Activated CD4-positive, alpha-beta memory T cell treated with anti-CD3 and anti-CD28 coated beads for 36 hours (primary cell): ENCODE measurements at places on chromosomes 7 and 10. TPM values are rescaled to one million over a fixed set of nuclear protein-coding genes. Genes with fewer than 3 reads are reported as not detected.

DNA sequence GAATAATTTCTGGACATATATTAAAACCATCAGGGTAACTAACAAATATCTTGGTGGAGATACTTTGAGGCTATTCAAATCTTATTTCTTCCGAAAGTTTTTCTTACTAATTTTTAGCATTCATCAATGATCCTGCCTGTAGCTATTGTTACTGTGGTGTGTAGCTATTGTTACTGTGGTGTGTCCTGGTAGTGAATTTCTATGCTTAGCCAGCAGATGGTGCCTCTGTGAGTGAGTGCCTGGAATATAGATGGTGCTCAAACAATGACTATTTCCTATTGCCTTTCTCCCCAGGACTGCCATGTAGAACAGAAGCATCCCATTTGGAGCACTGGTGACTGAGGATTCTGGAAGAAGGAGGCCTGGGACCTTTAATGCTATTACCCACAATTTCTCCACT lies 245.7 kb downstream of the CCSER2 start:
- DNase-seq: no peak

The HOXA3 gene
- total RNA-seq: not detected

- no peak for DNase-seq
Measured at GRCh38 chr7:32582036-32582435, 86.7 kb downstream of the AVL9 start.

GRCh38 chr7:38506004-38506403 lies 125.2 kb downstream of the AMPH start:
- no peak for DNase-seq

GRCh38 chr7:4792537-4793126 lies 17.2 kb downstream of the AP5Z1 start:
- DNase-seq: peak; percentile 26

- DNase-seq: no peak
Measured at GRCh38 chr7:26584326-26584725, 280.1 kb downstream of the SKAP2 start.

The GNGT1 gene
- total RNA-seq: not detected

DNA sequence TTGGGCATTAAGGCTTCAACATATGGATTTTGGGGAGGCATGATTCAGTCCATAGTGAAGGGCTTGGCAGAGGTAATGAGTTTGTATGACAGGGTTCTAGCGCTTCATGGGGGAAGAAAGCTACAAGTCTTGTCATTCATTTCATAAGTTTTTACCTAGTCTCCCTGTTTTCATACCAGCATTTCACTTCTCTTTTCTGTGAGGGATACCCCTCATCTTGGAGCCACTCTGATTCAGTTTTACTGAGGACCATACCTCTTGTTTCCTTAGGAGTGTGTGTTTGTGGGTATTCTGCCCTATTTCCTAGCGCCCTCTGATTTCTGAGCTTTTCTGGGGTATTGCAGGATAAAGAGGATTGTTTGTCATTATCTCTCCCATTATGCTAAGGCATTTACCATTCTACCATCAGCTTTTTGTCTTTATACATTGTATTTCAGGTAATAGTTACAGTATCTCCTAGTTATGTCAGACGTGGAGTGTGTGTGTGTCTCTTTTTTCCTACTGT lies 6.8 kb downstream of the RSBN1L start:
- no peak for DNase-seq

GRCh38 chr10:78931321-78932053 lies 137.3 kb upstream of the ZMIZ1 start:
- no peak for DNase-seq

DNA sequence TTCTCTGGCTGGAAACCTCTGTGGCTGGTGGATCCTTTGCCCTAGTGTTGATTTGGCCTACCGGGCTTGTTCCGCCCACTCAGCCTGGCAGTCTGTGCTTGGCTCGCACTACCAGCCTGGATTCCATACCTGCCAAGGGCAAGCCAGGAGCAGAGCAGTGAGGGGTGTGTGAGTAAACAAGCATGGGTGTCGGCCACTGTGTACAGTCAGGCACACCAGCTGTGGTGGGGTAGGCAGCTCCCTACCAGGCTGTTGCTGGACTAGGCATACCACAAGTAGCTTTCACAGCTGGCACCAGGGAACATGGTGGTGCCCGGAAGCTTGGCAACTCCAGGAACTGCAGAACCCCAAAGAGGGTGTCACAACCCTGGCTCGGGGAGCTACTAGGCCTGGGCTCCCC lies 942.9 kb upstream of the LRRN3 start:
- no peak for DNase-seq

- peak; percentile 40 for DNase-seq
Measured at GRCh38 chr7:143490717-143491306, 13.1 kb downstream of the TAS2R41 start.

The AKR1C8 gene
- 0.33 TPM for total RNA-seq

DNA sequence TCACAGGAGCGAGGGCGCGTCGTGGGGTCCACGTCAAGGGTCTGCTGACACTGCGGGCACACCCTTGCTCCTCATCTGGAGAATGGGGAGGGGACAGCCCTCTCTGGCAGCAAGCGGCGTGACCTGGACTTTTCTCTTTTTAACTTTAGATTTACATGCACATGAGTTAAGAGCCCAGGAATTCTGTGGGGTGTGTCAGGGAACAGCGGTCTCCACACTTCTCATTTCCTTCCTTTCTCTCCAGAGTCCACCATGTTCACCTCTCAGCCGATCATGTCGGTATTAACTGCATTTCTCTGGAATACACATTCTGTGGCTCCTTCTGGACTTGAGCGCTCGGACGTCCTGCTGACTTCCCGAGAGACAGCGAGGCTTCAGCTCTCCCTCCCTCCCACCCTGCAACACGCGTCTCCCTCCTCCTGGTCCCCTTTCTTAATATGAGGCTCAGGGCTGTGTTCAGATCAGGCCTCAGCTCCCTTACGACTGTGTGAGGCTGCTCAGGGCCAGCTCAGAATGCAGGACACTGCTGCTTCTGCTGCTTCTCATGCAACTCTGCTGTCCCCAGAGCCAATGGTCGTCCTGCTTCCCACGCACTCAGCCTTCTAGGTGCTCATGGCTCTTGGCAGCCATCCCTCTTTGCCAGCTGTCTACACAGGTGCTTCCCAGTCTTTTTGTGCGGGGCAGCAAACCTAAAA lies 261.3 kb downstream of the ELFN1 start:
- DNase-seq: no peak

DNA sequence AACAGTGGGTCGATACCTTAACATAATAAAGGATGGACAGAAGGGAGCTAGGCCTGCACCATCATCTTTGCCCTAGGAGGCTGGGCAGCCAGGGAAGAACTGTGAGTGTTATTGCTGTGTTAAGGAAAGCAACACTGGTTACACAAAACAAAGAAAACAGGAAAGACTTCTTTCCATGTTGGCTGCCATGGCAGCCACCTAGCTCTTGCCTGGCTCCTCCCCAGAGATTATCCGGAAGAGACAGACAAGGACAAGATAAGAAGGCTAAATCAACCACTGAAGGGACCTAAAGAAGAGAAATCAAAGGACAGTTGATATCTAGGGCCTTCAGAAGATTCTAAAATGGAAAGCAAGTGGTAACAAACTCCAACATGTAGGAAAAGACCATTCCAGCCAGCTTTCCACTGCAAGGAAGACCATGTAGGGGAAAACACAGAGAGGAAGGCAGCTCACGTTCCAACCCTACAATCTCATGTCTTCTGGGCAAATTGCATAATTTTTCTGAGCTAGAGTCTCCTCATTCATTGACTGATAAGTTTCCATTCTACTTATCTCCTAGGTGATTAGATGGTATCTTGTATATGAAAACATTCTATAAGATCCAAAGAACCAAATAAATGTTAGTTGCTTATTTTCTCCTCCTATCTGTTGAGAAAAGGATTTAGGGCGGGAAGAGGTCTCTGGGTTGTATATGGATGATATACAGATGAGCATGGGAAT lies 51.2 kb downstream of the SP8 start:
- no peak for DNase-seq

The TMEM176B gene
- total RNA-seq: not detected

DNA sequence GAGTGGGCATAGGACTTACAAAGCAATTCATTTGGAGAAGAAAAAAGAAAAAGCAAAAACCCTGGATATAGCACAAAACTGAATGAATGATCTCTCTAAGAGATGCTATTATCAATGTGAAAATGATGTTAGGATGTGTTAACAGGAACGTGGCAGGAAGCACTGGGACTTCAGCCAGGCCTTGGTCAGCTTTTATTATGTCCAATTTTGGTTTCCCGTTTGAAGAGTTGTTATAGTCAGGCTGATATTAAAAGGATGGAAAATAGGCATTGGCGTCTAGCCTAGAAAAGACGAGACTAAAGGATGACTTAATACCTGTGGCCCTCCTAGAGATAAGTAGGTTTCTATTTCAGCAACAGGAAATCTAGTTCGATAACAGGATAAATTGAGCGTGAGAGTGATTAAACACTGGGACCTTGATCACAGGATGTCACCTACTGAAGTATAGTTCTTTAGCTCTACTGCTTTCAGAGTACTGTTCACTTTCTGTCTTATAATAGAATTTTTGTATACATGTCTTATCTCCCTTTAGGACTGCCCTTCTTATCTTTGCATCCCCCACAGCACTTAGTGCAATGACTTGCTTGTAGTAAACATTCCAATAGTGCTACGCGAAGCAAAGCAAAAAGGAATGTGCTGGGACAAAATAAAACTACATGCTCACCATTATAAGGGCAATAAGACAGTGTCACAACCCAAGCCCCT lies 99.8 kb upstream of the AGBL3 start:
- no peak for DNase-seq

The NCF1 gene
- 0.73 TPM for total RNA-seq

The FAM25A gene
- total RNA-seq: not detected

- DNase-seq: no peak
Measured at GRCh38 chr7:155860840-155861479, 48.7 kb upstream of the SHH start.

- peak; percentile 28 for DNase-seq
Measured at GRCh38 chr10:6503171-6503570, 76.9 kb downstream of the PRKCQ start.

- no peak for DNase-seq
Measured at GRCh38 chr7:55087521-55087961, 68.7 kb downstream of the EGFR start.

- no peak for DNase-seq
Measured at GRCh38 chr7:103474956-103475355, 28.9 kb upstream of the SLC26A5 start.
